SK-N-MC (cell line): ENCODE measurements at places on chromosomes 12 and 14.

GRCh38 chr14:99361596-99362215, 89.7 kb upstream of the BCL11B start:
- DNase-seq = no peak

GRCh38 chr12:56522411-56523193, 982 bp downstream of the RBMS2 start:
- DNase-seq = no peak

- no peak for DNase-seq
These were observed 98.2 kb downstream of the RAD52 start for GRCh38 chr12:851343-851742.

DNA sequence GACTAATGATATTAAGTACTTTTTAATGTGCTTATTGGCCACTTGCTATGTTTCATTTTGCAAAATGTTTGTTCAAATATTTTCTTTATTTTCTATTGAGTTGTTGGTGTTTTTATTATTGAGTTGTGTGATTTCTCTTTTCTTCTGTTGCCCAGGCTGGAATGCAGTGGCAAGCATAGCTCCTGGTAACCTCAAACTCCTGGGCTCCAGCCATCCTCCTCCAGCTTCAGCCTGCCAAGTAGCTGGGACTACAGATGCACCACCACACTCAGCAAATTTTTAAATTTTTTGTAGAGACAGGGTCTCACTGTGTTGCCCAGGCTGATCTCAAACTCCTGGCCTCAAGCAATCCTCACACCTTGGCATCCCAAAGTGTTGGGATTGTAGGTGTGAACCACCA, 199.2 kb downstream of the NOVA1 start:
- DNase-seq = no peak

DNA sequence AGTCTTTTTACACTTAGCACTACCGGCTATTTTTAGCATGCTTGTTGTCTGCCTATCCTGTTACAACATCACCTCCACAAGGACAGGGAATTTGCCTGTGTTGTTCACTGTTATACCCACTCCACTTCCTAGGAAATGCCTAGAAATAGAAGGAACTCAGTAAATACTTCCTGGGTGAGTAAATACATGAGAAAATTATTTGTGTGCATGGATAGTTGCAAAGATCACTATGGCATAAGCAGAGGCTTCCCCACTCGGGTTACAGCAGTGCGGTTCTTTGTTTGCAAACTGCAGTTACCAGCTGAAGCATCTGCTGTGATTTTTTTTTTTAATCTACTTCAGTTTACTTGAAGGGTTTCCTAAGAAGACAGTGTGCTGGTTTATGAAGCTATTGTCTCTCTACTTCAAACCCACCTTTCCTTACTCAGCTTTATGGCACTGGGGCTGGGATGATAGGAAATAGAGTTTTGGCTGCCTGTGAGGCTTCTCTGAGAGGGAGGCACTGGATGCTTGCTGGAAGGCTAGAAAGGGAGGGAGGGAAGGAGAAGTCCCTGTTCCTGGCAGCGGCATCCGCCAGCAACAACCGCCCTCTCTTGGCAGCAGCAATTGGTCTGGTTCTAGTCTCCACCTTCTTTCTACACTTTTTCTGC, 29.0 kb downstream of the PDE6H start:
- DNase-seq = no peak

GRCh38 chr14:55798406-55798805, 218.4 kb downstream of the KTN1 start:
- DNase-seq = no peak

- DNase-seq = no peak
These were observed 76.3 kb downstream of the ESR2 start for GRCh38 chr14:64217834-64218233.

DNA sequence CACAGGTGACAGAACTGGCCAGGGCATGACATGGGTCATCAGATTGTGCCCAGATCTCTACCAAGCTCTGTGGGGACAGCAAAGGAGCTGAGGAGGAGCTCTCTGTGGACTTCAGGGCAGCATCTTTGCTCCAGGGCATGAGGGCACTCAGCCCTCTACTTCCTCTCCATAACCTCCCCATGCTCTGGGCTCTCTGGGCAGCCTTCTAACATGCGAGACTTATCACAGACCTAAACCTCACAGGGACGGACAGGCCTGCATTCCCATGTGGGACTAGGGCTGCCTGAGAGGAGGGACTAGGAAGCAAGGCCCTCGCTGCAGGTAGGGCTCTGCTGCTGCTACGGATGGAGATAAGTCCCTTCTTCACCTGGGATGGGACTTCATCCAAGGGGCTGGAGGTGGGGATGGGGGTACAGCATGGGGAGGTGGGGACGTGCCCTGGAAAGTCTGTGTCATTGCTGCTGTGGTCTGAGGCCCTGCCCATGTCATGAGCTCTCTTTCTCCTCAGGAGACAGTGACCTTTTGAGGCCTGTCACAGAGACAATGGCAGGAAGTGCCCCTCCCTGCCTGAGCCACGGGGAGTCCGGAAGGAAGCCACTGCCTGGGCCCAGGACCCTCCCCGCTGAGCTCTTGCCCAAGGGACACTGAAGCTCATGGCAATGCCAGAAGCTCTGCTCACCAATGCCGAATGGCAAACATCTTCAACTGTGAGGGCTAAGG, 44.1 kb downstream of the PITPNM2 start:
- DNase-seq = no peak

- DNase-seq = no peak
These were observed 386.1 kb downstream of the SEC23A start for GRCh38 chr14:38716926-38717325.

DNA sequence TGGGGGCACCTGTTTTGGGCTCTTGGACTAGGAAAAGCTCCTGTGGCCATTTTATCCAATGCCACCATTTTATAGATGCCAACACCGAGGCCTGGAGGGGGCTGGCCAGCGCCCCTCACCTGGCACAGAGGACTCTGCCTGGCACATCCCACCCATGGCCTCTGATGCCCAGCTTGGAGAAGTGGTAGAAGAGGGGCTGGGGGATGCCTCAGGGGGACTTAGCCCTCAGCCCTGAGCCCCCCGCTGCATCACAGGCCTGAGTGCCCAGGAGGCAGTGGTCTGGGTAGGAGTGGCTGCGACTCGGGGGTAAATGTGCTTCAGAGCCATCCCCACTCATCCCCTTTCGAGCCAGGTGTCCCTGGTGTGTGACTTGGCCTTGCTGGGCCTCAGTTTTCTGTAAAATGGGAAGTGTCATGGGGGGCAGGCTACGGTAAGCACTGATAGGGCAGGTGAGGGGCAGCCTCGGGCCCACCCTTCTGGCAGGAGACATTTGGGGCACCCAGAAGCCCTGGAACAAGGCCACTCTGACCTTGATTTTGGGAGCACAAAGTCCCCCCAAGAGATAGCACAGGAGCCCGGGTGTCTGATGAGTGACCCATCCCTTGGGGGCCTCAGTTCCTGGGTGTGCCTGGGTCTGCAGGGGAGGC, 22.5 kb downstream of the SH2B3 start:
- no peak for DNase-seq

DNA sequence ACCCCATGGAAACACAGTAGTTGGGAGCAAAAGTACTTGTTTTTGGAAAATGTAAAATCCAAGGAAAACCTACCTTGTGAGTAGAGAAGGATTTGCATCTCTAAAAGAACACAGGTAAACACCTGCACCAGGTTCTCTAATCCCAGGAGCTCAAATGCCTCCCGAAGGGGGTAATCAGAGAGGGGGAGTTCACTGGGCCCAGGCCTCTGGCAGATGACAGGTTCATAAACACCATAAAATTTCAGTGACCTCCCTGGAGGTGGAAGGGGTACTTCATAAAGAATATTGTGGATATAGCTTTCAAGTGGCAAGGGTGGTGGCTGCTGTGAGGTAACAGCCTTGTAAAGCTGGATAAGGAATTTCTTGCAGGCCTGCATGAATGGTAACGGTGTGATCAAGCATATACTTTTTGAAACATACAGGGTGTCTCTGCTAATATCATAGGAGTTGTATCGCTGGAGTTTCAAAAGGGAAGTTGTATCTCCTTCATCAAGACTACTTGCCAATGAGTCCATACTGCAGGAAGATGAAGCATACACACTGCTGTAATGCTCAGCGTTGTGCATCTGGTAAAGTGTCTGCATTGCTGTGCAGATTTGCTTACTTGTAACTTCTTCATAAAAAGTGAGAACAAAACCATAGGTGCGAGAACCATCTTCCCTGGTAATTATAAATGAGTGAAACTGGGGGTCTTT, 111.3 kb downstream of the DENND5B start:
- no peak for DNase-seq

DNA sequence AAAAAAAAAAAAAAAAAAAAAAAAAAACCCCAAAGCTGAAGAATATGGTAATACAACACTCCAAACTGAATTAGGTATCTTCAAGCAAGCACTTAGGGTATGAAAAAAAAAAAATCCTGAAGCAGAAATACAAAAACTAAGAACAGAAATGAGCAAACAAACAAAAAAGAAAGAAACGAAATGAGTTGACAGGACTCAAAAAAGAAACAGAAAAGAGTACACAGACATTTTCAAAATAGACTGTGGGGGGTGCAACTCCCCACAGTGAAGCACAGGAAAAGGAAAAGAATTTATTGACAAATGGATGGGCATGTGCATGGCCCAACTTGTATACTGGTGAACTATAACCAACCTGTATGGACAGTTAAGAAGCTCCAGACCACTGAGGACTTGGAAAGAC, 24.6 kb downstream of the RPS6KA5 start:
- no peak for DNase-seq

GRCh38 chr14:73091044-73091443, 32.7 kb downstream of the RBM25 start:
- DNase-seq = no peak

- no peak for DNase-seq
These were observed 85.3 kb upstream of the FLRT2 start for GRCh38 chr14:85444635-85445034.

GRCh38 chr12:91954326-91954725, 191.3 kb downstream of the BTG1 start:
- DNase-seq = no peak

DNA sequence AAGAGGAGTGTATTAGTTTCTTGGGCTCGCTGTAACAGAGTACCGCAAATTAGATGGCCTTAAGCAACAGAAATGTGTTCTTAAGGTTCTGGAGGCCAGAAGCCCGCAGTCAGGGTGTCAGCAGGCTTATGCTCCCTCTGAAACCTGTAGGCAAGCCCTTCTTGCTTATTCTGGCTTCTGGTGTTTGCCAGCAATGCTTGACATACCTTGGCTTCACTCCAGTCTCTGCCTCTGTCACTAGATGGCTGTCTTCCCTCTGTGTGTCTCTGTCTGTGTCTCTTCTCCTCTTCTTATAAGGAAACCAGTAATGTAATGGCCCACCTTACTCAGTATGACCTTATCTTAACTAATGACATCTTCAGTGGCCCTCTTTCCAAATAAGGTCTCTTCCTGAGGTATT, 85.1 kb downstream of the DERA start:
- DNase-seq = no peak

DNA sequence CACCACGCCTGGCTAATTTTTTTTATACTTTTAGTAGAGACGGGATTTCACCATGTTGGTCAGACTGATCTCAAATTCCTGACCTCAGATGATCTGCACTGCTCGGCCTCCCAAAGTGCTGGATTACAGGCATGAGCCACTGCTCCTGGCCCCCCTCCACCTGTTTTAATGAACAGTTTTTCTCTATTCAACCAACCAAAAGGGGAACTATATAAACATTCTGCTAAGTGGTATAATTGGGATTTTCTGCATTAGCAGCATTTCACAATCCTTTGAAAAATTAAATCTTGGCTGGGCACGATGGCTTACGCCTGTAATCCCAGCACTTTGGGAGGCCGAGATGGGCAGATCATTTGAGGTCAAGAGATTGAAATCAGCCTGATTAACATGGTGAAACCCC, 44.8 kb downstream of the KNTC1 start:
- DNase-seq = no peak

- no peak for DNase-seq
These were observed 15.5 kb upstream of the KRR1 start for GRCh38 chr12:75526655-75527511.

GRCh38 chr12:120994059-120994458, 15.7 kb downstream of the HNF1A start:
- no peak for DNase-seq

DNA sequence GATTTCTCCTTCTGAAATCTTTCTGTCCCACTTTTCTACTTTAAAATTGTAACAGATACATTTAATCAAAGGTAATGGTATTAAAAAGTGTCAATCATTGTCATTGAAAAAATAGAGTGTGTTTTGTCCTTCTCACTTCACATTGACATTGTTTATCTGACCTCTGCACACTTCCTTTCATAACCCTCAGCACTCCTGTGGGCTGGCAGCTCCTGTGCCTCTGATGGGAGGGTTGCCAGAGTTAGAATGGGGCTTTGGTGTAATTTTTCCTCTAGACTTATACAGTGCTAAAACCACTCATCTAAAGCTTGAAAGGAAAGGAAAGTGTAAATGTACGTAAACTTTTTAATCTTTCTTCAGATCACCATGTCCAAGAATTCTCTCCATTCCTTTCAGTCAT, 23.7 kb downstream of the KCNA1 start:
- DNase-seq = no peak

- DNase-seq = no peak
These were observed 17.4 kb downstream of the MVK start for GRCh38 chr12:109591041-109591440.

GRCh38 chr14:54603362-54603761, 36.4 kb downstream of the SAMD4A start:
- no peak for DNase-seq

- no peak for DNase-seq
These were observed 536.3 kb upstream of the CCDC196 start for GRCh38 chr14:65949711-65950516.

DNA sequence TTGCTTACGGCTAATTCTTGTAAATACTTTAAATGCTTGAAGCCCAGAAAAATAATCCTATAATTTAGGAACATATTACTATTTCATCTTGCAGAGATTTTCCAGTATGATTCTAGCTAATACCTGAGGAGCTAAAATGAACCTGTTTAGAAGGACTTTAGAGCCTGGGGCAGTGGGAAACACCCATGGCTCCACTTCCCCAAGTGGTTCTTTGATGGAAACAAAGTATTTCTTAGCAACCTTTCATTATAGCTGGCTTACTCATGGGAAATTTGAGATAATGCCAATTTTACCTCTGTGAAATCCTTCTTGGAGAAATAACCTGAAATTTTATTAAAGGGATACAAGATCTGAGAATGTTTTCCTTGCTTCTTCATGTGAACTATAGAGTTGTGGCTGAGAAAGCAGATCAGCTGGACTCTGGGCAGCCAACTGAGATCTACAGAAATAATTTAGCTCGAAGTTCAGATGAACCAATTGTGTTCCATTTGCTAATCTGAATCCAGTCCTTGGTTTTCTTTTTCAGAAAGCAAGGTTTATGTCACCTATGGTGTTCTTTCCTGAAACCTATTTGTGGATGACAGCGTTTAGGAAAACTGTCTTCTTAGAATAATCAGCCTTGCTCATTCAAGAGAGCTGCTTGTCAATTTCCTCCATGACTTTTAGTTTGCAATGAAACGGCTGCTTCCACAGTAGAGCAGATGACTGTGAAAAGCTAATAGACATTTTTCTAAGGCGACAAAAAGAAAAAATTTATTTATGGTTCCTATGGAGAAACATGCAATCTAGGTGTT, 141.8 kb upstream of the CPM start:
- no peak for DNase-seq

- no peak for DNase-seq
These were observed 49.3 kb downstream of the TRPV4 start for GRCh38 chr12:109783965-109784244.
